Activated T-cell treated with anti-CD3 and anti-CD28 coated beads, Interleukin-2, amount 50 U/mL, for 72 hours (primary cell): ENCODE measurements at places on chromosomes 12 and 14. TPM values are rescaled to one million over a fixed set of nuclear protein-coding genes. Genes with fewer than 3 reads are reported as not detected.

The CATSPERB gene
- 0.91 TPM for total RNA-seq

The TAS2R30 gene
- total RNA-seq = 2.3 TPM

- no peak for DNase-seq
These were observed 55.7 kb downstream of the LIN52 start for GRCh38 chr14:74140374-74140850.

The LACRT gene
- not detected for total RNA-seq

GRCh38 chr14:101254805-101255764 lies 306.2 kb upstream of the DIO3 start:
- DNase-seq = no peak

- no peak for DNase-seq
These were observed 13.3 kb downstream of the LIN7A start for GRCh38 chr12:80924437-80924836.

The TAS2R13 gene
- total RNA-seq = 0.53 TPM

DNA sequence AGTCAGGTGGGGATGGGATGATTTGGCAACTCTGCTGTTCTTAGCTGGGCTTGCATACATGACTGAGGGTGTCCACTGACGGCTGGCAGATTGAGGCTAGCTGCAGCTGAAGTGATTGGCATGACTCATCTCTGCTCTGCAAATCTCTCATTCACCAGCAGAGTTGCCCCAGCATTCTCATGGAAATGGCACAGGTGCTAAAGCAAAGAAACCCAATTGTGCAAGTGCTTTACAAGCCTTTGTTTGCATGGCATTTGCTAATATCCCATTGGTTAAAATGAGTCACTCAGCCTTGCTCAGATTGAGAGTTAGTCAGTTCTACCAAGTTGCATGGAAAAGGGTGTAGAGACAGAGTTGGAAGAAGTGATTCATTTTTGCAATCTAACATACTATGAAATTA lies 389.7 kb upstream of the FAR2 start:
- no peak for DNase-seq

The CLECL1 gene
- total RNA-seq = 13.8 TPM

The BICDL1 gene
- total RNA-seq = 154 TPM

DNA sequence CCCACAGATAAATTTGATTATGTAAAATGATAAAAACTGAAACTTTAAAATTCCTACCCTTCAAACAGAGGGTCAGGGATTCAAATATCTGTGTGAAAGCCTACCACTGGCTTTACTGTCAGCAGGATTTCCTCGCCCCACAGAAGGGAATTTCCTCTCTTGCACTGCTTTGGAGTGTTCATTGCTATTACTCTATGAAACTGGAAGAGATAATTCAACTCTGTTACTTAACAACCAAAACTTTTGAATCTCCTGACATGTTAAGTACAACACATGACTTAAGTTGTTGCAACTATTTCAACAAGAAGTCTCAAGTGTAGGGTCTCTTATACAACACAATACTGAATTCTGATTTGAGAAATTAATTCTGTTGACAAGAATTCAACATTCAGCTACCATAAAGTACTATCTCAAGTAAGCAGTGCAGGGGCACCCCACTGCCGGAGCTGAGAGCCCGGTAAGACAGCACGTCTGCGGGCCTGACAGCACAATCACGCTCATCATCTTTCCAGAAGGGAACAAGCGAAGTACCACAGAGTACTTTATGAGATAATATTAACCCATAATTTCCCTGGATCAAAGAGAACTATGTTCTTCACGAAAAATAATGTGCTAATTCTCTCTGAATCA lies 22.9 kb downstream of the DICER1 start:
- DNase-seq = no peak

The C1QL4 gene
- not detected for total RNA-seq

The HNF1A gene
- total RNA-seq = not detected

GRCh38 chr12:120194226-120194533 lies 335 bp downstream of the GCN1 start:
- DNase-seq = no peak

DNA sequence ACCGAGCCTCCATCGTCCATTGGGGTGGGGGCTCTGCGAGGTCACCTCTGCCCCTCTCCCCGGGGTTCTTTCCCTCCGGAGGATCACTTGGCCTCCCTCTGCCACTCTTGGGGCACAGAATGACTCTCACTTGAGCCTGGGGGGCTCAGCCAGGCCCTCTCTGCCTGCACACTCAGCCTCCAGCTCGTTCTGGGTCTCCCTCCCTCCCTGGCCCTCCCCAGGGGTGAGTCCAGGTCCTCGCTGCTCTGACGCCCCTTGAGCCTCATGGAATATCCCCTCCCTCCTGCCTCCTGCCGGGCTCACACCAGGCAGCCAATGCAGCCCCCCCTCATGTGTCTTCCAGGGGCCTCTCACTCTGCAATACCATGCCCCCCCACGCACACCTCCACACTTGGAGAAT lies 17.7 kb upstream of the SFSWAP start:
- DNase-seq = no peak

GRCh38 chr12:84601483-84601882 lies 311.1 kb downstream of the SLC6A15 start:
- no peak for DNase-seq

DNA sequence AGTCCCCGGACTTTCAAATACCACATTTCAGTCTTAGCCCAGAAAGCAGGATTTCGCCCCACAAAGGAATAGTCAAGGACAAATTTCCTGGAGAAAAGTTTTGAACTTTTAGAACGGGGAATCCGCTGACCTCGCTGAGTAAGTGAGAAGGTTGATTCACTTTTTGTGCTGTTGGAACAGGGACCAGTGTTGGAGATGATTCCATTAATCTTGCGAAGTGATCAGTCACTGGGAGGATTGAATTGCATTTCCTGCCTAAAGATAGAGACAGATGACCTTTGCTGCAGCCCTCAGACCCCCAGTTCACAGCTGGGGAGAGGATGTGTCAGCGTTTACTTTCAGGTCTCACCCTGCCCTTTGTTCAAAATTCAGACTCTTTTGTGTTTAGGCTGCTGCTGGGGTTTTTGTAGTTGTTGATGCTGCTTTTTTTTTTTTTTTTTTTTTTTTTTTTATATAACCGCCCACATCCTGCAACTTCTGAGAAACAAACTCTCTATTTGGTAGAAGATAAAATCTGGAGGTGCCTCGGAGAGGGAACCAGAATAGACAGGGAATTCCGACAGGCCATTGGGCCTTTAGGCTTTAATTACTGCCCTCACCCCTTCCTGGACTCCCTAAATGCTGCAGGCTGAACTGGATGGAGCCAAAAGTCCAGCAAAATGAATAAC lies 9.8 kb upstream of the KDM2B start:
- DNase-seq = peak; percentile 79

GRCh38 chr12:26867080-26867479 lies 34.1 kb upstream of the ITPR2 start:
- no peak for DNase-seq

The RPGRIP1 gene
- total RNA-seq = not detected

DNA sequence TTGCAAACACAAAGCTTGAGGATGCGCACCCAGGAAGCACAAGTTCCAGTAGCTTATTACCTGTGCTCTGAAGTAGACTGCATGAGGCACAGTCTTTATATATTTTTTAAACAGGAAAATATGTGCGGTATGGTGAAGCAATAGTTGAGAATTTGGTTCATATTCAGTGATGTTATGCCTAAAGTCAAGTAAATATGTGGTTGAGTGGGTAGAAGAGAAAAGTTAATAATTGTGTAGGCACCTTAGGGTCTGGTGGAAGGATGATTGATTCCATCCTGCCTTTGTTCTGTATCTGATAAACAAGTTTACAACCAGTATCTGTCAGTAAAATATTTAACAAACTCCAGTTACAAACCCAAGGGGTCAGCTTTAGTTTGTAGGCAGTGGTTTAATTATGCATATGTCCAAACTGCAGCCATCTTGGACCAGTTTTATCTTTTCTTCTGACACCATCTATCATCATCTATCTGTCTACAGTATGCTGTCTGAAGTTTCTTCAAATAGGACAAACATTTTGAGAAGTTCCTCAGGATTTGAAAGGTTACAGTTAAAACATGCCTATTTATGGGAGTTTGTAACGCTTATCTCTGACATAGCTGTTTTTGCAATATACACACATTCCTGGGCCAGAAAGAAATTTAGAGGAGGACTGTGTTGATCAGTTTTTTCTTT lies 10.8 kb downstream of the SINHCAF start:
- no peak for DNase-seq

DNA sequence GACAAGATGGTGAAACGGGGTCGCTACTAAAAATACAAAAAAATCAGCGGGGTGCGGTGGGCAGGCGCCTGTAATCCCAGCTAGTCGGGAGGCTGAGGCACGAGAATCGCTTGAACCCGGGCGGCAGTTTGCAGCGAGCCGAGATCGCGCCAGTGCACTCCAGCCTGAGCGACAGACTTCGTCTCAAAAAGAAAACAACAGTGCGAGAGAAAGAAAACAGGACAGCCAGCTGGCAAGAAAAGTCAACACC lies 633 bp upstream of the RNU4-2 start:
- peak; percentile 80 for DNase-seq

GRCh38 chr14:100328495-100329163 lies 5.5 kb downstream of the SLC25A47 start:
- DNase-seq = no peak

GRCh38 chr12:21526721-21527345 lies 737 bp downstream of the SPX start:
- no peak for DNase-seq

GRCh38 chr12:8664228-8664913 lies 1.7 kb upstream of the MFAP5 start:
- DNase-seq = no peak

The LRRIQ1 gene
- not detected for total RNA-seq

The DAD1 gene
- 188 TPM for total RNA-seq
